T-helper 17 cell (primary cell): ENCODE measurements at places on chromosomes 6 and 20.

GRCh38 chr6:159052720-159053119, 7.9 kb upstream of the TAGAP start:
- no peak for DNase-seq

DNA sequence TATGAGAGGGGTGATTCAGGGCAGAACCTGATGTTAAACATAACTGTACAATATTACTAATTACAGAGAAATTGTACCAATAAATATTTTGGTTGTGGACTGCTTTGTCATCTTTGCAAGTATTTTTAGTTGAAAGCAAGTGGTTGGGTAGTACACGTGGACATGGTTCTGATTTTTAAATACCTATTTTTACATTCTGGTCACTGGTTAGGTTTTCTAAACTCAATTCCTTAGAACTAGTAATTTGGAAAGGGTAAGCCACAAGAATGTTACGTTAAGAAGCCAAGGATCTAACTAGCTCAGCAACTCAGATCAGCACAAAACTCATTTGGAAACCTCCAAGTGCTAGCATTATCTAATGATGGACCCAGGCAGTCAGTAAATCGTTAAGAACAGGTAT, 2.7 kb downstream of the EPB41L2 start:
- no peak for DNase-seq

- DNase-seq: no peak
Measured at GRCh38 chr20:49724408-49725223, 10.9 kb upstream of the B4GALT5 start.

DNA sequence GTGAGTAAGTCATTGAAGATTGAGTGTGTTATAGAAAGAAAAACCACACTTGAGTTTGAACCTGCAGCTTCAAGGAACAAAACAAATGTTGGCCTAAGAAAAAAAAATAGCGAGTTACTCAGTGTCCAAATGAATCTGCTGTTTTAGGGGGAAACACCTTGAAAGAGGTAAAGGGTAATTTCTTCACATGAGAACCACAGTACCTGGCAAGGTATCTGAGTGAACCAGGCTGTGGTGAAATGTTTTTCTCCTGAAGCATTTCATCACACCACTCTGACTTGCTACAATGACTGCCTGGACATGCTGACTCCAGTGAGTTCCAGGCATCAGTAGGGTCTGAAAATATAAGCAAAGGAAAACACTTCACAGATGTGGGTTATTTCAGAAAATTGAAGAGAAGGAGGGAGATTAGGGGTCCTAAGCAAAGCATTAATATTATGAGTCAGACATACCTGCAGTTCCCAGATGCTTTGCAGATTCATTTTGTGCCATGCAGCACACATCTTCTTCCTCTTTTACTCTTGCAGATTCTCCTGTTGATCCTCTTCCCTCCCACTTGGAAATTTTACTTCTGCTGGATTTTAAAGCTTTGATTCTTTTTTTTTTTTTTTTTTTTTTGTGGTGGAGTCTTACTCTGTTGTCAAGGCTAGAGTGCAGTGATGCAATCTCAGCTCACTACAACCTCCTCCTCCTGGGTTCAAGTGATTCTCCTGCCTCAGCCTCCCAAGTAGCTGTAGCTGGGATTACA, 206.2 kb upstream of the SGK1 start:
- DNase-seq: no peak

- no peak for DNase-seq
Measured at GRCh38 chr6:141134723-141135122, 998.0 kb upstream of the GJE1 start.

- DNase-seq: no peak
Measured at GRCh38 chr6:22570185-22570551, 802 bp downstream of the HDGFL1 start.

GRCh38 chr20:46293084-46293483, 15.2 kb downstream of the CDH22 start:
- DNase-seq: no peak

GRCh38 chr6:119303164-119303887, 46.2 kb downstream of the MAN1A1 start:
- DNase-seq: no peak

DNA sequence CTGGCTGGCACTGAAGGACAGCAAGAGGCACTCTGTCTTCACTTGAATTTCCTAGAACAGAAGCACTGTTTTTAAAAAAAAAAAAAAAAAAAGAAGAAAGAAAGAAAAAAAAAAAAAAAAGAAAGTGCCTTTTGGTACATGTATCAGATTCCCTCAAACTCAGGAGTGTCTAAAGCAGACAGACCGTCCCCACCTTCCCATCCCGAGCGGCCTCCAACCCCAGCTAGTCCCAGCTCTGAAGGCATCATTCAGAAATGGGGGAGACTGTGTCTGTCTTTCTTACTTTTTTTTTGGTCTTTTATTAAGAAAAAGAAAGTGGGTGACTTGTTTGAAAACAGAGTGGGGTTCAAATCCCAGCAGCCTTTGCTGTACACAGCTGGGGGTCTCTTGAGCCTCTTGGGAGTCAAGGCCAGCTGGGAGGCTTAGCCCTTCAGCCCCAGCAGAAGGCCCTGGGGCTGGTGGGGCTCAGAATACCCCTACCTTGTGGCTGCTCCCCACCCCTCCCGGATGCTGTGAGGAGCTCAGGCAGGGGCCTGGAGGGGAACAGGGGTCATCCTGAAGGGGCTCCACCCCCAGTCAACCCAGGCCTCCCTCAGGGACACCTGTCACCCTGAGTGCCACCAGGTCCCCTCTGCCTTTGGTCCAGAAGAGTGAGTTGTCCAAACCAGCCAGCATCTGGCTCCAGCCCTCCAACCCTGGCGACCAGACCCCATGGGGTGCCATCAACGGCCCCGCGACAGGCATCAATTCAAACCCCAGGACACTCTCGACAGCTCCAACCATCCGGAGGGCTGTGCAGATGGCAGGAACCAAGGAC, 128.3 kb downstream of the TAF4 start:
- DNase-seq: no peak

DNA sequence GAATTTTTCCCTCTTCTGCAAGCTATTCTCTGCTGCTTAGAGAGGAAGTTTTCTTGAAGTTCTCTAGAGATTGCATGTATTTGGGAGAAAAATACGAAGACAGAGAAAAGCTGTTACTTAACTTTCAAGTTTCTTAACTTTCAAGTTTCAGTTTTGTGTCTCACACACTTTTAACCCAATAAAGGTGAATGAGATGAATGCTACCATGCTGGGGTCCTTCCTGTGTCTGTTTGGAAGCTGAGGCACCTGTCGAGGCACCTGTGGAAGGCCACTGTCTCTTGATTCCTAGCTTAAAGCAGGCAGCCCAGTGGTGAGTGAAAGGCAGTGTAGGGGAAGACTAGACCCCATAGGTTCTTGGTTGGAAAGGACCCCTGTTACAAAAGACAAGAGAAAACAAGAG, 372.8 kb upstream of the JARID2 start:
- DNase-seq: no peak
